ENCODE measurements at places on chromosomes 3 and 15.
A peak's percentile ranks its signal among the peaks of the same experiment; 100 is the strongest.

DNA sequence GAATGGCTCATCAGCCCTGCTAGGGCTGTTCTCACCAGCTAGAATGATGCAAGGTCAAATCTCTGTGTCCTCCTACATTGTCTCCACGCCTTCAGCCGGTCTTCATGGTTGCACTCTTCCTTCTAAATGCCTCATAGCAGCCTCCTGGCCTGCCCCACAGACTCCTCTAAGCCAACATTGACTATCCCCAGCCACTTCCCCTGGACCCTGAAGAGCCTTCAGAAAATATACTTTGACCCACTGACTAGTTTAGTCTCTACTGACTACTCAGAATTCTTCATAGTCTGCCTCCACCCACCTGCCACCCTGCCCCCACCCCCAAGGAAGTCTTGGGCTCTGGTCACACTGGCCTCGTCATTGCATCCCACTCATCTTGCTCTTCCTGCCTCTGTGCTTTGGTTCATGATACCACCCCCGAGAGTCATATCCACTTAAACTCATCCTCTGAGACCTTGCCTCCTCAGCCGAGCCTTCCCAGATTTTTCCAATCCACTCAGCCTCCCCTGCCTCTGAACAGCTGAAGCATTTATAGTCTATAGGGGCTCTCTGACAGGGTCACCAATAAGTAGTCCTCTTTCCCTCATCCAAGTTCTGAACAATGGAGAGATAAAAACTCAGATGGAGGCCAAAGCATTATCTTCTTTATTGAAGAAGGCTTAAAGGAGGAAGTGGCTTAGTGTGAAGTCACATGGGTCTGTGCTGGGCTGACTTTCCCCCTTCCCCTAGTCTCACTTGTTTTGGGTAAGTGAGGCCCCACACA, 9.5 kb upstream of the DOCK3 start:
- DNase-seq, result no peak

DNA sequence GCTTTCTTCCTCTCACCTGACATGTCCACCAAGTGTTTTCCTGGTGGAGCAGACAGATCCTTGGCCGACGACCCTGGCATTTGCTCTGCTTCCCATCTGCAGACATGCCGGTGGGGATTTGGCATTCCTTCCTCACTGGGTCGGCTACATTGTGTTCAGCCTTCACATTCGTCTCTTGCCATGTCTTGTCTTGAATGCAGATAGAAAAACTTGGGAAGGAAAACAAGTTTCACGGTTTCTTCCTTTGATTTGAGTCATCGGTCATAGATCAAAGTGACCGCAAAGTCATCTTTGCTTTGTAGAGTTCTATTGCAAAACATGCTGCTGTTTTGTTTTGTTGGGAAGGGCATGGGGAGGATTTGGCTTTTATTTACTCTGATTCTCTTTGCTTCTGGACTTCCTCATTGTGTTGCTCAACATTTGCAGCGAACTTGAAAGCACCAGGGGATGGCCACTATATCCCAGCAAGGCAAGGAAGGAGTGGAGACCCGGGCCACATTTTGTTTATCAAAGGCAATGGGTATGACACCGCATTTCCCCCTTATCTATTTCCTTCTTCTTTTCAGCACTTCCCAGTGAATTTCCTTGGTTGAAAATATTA, 321.3 kb downstream of the CACNA2D3 start:
- DNase-seq, result no peak

- DNase-seq, result no peak
Observed at GRCh38 chr15:45386974-45387373, 8.6 kb upstream of the GATM start.

DNA sequence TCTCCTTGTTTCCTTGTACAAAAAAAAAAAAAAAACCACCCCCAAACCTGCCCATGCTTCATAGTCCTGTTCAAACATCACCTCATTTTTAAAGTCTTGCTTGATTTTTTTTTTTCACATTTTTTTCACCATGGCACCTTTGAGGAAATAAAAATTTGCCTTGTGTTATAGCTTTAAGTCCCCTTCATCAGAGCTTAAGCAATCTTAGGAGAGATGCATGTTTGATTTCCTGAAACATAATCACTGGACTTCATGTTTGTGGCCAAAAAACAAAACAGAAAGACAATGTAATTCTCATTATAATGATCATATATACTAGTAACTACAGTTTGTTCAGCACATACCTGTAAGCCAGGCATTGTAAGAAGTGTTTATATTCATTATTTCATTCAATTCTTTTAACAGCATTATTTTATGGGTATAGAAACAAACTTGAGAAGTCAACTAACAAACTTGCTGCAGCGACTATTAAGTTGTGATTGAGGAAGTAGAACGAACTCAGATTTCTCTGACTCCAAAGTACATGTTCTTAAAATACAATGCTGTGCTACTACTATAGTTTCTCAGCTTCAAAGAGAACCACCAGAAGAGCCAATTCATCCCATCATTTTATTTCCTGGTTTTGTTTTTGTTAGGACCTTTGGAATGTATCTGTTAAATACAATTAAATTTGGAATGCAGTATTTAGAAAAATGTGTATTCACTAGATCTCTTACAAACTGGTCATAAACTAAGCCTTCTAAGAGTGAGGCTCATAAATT, 203.8 kb downstream of the TCF12 start:
- no peak for DNase-seq

GRCh38 chr3:3196148-3196861, 16.8 kb upstream of the CRBN start:
- no peak for DNase-seq

DNA sequence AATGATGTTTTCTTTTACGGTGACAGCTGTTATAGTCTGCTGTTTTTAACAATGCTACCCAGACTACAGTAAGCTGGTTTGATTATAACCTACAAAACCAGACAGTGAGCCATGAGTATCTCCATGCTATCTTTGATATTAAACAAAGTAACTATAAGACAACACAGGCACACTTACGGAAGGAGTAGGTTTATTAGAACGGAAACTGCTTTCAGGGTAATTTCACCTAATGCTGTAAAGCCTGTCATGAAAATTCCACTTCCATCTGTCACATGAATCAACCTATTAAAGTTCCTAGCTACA, 33.0 kb downstream of the VPS13C start:
- no peak for DNase-seq

- DNase-seq, result no peak
Observed at GRCh38 chr3:43214616-43215015, 71.7 kb upstream of the SNRK start.

GRCh38 chr15:38266247-38266986, 13.8 kb downstream of the SPRED1 start:
- DNase-seq, result no peak

DNA sequence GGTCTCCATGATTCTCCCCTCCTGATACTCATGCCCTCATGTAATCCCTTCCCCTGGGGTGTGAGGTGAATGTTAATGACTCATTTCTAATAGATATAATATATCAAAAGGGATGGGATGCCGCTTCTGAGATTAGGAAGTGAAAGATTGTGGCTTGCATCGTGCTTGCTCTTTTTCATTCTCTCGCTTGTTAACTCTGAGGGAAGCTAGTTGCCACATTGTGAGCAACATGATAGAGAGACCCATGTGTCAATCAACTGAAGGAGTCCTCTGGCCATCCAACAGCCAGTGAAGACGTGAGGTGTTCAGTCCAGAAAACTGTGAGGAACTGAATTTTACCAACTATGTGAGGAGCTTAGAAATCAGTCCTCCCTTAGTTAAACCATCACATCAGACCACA, 28.9 kb upstream of the DRD3 start:
- DNase-seq, result no peak

- DNase-seq, result no peak
Observed at GRCh38 chr15:77026501-77027110, 31.7 kb downstream of the PSTPIP1 start.

DNA sequence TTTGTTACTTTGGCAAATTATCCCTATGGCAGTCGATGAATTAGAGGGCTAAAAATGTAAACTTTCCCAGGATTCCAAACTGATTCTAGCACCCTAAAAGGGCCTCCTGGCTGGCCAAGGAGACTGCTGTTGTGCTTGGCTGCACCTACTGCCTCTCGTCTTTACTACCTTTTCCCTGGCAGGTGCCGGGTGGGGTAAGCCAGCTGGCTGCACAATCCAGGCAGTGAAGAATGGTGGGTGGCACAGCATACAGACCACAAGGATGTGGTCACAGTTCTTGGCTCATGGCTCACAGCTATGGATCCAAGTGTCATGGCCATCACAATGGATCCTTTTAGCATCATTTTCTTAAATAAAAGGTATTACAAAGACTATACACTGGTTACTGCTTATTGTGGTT, 20.7 kb upstream of the SLC25A26 start:
- no peak for DNase-seq

- no peak for DNase-seq
Observed at GRCh38 chr3:103393395-103394186, 958.8 kb downstream of the ZPLD1 start.

GRCh38 chr3:127157171-127157828, 35.6 kb upstream of the PRR23E start:
- no peak for DNase-seq

GRCh38 chr15:51350723-51351122, 9.3 kb downstream of the GLDN start:
- DNase-seq, result no peak

- no peak for DNase-seq
Observed at GRCh38 chr3:124438813-124439212, 291.4 kb upstream of the UMPS start.

GRCh38 chr3:85483986-85484385, 525.2 kb downstream of the CADM2 start:
- no peak for DNase-seq

DNA sequence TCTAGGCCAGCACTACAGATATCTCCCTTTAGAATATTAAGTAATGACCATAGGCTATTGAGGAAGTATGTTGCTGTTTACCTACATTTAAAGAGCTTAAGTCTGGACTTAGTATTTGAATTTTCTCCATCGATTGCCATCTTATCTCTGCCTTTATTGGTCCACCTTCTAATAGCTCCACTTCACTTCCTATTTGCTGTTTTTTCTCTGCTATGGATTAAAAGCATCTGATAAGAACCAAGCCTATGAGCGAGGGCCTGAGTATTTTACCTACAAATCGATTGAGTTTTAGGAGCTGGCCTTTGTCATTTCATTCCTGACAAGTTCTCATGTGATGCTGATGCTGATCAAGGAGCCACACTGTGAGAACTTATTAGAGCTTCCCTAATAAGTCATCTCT, 52.6 kb upstream of the AKAP13 start:
- DNase-seq, result no peak

GRCh38 chr15:100835636-100836035, 44.0 kb upstream of the ALDH1A3 start:
- DNase-seq, result no peak

DNA sequence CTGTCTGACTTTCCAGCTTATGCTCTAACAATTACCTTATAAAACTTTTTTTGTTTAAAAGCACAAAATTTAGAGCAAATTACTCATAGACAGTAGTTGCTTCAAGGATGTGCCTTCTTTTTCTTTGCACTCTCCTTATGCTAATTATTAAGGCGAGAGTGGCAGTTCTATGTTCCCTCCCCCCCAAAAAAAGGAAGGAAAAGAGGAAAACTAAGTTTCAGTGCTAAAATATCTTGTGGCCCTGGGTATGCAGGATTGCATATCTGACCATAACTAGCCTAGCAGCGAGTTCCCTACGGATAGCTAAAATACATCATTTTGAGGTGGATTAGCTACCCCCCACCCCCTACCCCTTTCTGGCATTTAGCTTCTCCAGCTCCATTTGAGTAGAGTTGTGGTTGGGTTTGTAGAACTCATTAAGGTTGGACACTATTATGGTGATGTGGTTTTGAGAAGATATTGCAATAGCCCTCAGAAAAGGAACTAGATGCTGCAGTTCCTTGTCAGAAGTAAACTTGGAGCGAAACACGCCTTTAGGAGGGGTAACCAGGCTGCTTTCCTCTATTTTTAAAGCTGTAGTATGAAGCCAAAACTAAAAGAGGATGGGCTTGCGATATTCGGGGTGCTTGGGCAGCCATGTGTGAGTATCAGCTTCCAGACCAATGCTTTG, 174.6 kb downstream of the AKAP13 start:
- DNase-seq, result no peak

DNA sequence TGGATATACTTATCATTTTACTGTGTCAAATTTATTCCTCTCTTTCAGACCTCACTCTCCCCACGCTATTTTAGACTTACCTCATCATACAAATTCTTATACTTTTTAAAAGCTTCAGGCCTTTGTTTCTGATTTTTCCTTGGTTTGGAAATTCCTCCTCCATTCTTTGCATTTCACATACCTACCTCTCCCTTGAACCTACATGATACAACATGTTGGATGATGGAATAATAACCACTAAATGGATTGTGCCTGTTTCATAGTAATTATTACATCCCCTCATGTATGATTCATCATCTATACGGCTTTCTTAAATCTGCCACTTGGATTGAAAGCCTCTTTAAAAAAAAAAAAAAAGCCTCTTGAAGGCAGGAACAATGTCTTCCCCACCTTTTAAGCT, 24.6 kb downstream of the TRIP4 start:
- no peak for DNase-seq

DNA sequence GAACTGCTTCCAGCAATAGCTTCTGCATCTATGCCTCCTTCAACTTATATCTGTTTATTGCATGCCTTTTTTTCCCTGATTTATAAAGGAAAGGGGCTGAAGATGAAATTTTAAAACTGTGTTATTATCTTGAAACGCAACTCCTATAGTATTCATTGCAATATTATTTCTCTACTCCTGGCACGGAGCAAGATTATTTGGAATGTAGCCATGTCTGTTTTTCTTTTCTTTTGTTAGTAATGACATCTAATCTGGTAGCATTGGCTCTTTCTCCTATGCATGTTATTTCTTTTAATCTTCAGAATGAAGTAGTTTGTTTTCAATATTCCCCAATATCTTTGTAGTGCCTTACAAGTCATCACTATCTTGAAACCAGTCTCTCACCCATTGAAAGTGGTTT, 33.6 kb downstream of the KCNMB2 start:
- no peak for DNase-seq

GRCh38 chr3:184942735-184943134, 130.8 kb downstream of the VPS8 start:
- no peak for DNase-seq

DNA sequence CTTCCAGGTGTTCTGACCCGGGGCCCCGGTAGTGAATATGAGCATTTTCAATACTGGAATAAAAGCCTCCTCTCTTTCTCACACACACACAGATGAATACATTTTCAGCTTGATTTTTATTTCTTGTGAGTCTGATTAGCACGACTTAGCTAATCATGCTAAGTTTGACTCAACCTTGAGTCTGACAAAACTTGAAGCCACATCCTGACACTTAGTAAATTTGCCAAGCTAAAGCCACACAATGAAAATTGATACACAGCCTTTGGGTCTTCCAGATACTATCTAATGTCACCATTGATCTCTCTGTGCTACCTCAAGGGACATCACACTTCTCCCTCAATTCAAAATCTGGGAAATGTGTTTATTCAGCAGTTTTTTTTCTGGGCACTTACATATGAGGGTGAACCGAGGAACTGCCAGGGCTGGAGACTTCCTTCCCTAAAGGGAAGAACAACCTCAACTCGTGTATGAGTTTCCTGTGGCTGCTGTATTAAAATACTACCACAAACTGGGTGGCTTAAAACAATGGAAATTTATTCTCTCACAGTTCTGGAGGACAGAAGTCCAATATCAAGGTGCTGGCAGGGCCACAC, 18.6 kb downstream of the TMEM266 start:
- no peak for DNase-seq

- DNase-seq, result no peak
Observed at GRCh38 chr3:129421236-129421883, 7.1 kb downstream of the EFCAB12 start.

GRCh38 chr15:92979011-92979701, 79.0 kb downstream of the CHD2 start:
- peak; percentile 3 for DNase-seq
